ENCODE measurements at places on chromosomes 12 and 14. TPM values are rescaled to one million over a fixed set of nuclear protein-coding genes. Genes with fewer than 3 reads are reported as not detected.

- no peak for DNase-seq
Observed at GRCh38 chr12:63308671-63309070, 157.7 kb upstream of the AVPR1A start.

KRT79 gene
- total RNA-seq, result not detected

- no peak for DNase-seq
Observed at GRCh38 chr12:64077922-64078321, 144.2 kb downstream of the KICS2 start.

DNA sequence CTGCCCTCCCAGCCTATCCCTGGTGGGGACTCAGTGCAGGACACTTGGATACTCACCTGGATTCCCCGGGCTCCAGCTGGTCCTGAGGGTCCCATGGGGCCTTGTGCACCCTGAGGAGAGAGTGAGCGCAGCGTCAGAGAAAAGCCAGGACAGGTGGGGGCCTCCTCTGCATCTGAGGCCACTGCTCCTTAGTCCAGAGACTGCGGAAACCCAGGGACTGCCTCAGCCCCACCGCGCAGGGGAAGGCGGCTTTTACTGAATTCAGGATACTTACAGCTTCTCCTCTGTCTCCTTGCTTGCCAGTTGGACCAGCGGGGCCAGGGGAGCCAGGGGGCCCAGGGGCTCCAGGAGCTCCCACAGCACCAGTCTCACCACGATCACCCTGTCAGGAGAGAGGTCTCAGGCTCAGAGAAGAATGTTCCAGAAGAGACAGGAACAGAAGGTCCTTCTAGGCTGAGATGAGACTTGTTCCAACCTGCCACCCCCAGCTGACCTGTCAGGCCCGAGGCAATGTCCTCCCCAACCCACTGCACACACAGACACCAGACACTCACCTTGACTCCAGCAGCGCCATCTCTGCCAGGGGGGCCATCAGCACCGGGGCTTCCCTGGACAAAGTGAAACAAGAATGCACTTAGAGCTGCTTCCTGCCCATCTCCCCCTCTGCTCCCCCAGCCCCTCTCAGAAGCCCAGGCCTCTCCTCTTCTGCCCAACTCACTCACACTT lies 13.8 kb downstream of the TMEM106C start:
- DNase-seq, result no peak

TMTC1 gene
- total RNA-seq, result not detected

TEAD4 gene
- 0.69 TPM for total RNA-seq

Data from activated CD4-positive, alpha-beta T cell treated with anti-CD3 and anti-CD28 coated beads, Interleukin-2, amount 10 ng/mL, durations not matched to agents 7 days and 5 days (primary cell).